Stimulated activated CD4-positive, alpha-beta T cell treated with anti-CD3 and anti-CD28 coated beads, Interleukin-4, amount 100 ng/mL, for 4 hours (primary cell): ENCODE measurements at places on chromosomes 4 and X.

DNA sequence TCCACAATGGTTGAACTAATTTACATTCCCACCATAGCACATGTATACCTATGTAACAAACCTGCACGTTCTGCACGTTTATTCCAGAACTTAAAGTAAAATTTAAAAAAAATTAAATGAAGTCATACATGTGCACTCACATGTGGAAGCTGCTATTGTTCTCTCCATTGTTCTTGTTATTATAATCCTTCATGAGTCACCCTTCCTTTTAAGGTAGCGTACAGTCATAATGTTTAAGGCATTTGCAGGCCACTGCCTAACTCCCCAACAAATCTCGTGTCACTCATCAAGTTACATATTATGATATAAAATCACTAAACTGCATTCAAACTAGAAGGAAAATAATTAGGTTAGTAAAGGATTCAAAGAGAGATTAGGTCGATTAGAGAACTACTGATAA lies 63.6 kb downstream of the SLC7A11 start:
- no peak for DNase-seq

DNA sequence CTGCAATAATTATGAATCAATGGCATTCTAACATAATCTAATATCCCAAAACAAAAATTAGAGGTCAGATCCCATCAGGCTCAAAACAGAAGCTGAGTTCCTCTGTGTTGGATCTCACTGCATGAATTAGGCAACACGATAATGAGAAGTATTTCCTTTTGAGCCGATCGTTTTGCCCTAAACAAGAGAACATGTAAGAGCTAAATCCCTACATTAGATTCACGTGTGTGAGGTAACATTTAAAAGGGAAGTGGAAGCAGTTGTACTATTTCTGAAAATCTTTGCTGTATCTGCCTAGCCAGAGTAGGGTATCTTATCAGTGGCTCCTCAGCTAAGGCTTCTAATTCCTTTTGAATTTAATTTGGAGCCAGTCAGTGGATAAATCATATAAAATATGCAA lies 115.6 kb downstream of the C4orf51 start:
- DNase-seq = no peak

DNA sequence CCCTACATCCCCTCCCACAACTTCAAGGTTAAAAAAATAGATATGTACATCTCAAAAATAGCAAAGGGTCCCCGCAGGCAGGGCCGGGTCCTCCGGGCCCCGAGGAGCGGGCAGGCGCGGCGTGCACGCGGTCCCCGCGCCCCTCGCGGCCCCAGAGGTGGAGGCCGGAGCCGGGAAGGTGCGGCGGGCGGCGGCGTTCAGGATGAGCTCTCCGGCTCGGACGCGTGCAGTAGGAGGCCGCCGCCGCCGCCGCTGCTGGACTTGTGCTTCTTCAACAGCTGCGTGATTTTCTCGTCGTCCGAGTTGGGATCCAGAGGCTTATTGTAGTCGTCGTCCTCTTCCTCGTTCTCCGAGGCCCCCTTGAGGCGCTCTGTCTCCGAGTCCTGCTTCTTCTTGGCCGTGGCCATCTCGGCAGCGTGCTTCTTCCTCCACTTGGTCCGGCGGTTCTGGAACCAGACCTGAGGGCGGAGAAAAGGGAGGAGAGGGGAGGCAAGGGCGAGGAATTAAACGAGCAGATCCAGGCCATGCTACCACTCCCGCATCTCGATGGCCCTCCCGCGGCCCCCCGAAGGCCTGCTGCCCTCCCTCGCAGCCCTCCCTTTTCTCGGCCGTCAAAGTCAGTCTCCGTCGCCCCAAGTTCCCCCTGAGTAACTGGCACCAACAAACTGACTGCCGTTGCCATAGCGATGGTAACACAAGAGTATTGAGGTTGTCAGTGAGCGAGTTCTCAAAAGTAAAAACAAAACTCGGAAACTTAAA lies 5.8 kb downstream of the NKX6-1 start:
- no peak for DNase-seq

GRCh38 chrX:136431625-136432024 lies 56.1 kb upstream of the BRS3 start:
- no peak for DNase-seq

GRCh38 chrX:13990126-13990800 lies 39.4 kb downstream of the GEMIN8 start:
- DNase-seq = no peak

- no peak for DNase-seq
Measured at GRCh38 chrX:11059933-11060332, 51.2 kb upstream of the HCCS start.

- no peak for DNase-seq
Measured at GRCh38 chr4:26009502-26009901, 95.5 kb downstream of the SMIM20 start.
